ENCODE measurements at places on chromosomes 3 and 15. TPM values are rescaled to one million over a fixed set of nuclear protein-coding genes. Genes with fewer than 3 reads are reported as not detected.
A peak's percentile ranks its signal among the peaks of the same experiment; 100 is the strongest.

PSTPIP1 gene
- total RNA-seq = 0.77 TPM

DNA sequence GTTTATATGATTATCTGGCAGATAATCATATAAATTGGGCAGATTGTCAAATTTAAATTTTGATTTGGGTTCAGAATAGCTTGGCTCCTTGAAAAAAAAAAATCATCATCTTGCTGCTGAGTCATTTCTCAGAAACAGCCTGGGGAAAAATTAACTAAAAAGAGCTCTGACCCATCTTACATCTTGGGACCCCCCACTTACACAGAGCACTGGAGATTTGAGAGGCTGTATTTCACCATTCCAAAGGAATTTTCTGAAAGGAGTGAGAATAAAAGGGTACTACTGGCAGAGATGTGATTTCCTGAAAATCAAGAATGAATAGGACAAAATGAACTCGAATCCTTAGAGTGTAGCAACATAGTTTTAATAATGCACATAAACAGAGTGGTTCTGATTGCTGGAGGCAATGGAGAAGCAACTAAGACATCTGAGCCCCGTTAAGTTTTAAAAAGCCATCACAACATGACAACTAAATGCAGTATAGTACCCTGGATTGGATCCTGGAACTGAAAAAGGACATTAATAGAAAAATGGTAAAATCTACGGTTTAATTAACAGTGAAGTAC is 97.5 kb downstream of the RFTN1 start:
- DNase-seq = no peak

GRCh38 chr3:9163289-9163688 is 86.2 kb downstream of the SRGAP3 start:
- no peak for DNase-seq

GRCh38 chr3:64038253-64038767 is 15.0 kb upstream of the PSMD6 start:
- no peak for DNase-seq

DNA sequence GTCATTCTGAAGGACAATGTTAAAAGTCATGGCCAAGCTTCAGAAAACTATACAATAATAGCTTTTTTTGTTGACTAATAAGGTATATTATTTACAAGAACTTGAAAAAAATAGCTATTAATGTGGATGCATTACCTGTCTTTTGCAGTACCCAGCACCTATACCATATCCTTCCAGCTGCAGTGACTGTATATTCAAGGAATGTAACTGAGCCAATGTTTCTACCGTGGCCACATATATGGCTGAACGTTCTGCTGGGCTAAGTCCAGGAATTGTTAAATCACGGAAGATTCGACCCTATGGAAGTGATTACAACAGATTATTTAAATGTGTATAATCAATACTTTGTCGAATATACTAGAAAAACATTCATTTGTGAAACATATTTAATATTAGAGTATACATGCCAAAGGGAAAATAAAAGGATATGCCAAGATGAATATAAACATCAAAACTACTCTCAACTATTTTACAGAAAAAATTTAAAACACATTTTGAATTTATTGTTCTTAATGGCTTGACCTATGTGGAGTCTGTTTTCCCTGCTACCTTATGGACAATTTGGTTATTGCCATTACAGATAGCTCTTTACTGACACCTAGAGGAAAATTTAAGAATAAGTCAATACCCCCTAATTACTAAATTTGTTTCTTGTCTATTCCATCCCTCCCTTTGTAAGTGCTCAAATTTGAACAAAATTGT is 17.6 kb downstream of the ACAD11 start:
- peak; percentile 76 for DNase-seq
